OCI-LY7 (cell line): ENCODE measurements at places on chromosomes 12 and 14.

- no peak for DNase-seq
These were observed 8.5 kb upstream of the SCARB1 start for GRCh38 chr12:124872068-124872719.

GRCh38 chr12:80590085-80590484 is 117.3 kb upstream of the MYF6 start:
- DNase-seq = no peak

- DNase-seq = no peak
These were observed 19.0 kb downstream of the PTPN21 start for GRCh38 chr14:88535813-88536212.

GRCh38 chr14:90548455-90548854 is 151.6 kb downstream of the CALM1 start:
- DNase-seq = no peak

DNA sequence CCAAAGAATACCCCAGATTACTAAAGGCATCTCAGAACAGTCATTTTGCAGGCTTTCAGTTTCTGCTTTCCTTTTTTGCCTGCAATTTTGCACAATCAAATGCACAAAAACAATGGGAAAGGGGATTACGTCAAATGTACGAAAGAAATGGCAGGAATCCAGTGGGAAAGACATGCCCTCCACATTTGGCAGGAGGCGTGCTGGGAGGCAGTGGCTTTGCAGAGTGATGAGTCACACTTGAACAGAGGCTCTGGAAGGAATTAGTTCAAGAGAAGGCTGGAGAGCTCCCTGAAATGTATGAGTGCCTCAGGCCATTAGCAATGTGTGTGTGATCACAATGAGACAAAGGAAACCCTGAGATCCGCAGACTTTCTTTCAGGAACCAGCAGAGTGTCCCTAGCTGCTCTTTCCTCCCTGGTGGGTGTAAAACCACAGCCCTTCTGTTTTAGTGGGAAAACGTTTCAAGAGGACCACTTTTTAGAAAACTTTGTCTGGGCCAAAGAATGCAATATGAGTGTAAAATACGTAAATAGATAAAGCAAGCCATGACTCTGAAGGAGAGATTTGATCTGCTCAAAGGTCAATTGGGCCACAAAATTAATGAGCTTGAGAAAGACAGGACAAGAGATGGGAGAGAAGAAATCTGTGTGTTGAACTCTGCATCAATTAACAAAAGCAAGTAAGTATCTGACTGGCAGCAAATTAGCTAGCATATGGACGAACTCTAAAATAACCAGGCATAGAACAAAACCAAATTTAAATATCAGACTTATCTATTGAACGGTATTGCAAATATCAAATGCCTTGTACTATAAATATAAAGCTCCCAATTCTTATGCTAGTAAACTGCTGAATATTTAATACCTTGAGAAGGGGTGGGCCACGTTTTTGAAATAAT is 155.4 kb upstream of the PDE3A start:
- no peak for DNase-seq

- DNase-seq = no peak
These were observed 358.9 kb upstream of the NAV3 start for GRCh38 chr12:77471801-77472200.

- no peak for DNase-seq
These were observed 100.7 kb downstream of the ZFP36L1 start for GRCh38 chr14:68692216-68692615.

GRCh38 chr12:122021193-122021821 is 377 bp upstream of the BCL7A start:
- DNase-seq = peak; percentile 67

- no peak for DNase-seq
These were observed 16.8 kb upstream of the NFYB start for GRCh38 chr12:104154806-104155205.

- no peak for DNase-seq
These were observed 212.9 kb downstream of the PAX9 start for GRCh38 chr14:36874396-36875138.

GRCh38 chr14:101478796-101479410 is 82.4 kb upstream of the DIO3 start:
- no peak for DNase-seq

DNA sequence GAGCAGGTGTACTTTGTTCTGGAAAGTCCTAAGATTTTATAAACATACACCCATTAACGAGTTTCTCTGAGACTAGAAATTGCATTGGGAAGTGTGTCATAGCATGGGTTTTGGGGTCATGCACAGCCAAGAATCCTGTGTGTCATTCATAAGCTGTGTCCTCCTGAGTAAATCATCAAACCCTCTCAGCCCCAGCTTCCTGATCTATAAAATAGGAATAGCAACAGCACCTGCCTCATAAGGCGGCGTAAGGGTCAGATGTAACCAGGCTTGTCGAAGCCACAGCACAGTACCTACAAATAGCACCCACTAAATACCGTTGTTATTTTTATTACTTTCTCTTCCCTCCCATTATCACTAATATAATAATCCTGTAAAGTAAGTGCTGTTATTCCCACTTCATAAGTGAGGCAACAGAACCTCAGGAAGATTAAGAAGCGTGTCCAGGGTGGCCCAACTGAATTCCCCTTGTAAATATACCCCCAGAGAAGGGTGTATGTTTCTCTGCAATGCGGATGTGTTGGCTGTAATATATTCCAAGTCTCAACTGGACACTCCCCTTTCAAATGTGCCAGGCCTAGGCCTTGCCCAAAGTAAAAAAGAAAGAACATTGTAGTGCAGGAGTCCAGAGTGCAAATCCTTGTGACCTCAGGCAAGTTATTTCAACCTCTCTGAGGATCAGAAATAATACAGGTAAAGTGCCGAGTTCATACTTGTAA is 188.3 kb upstream of the BCL2L14 start:
- DNase-seq = no peak

- no peak for DNase-seq
These were observed 723 bp upstream of the NFE2 start for GRCh38 chr12:54301428-54302048.

GRCh38 chr12:29216797-29217575 is 67.9 kb downstream of the FAR2 start:
- no peak for DNase-seq

DNA sequence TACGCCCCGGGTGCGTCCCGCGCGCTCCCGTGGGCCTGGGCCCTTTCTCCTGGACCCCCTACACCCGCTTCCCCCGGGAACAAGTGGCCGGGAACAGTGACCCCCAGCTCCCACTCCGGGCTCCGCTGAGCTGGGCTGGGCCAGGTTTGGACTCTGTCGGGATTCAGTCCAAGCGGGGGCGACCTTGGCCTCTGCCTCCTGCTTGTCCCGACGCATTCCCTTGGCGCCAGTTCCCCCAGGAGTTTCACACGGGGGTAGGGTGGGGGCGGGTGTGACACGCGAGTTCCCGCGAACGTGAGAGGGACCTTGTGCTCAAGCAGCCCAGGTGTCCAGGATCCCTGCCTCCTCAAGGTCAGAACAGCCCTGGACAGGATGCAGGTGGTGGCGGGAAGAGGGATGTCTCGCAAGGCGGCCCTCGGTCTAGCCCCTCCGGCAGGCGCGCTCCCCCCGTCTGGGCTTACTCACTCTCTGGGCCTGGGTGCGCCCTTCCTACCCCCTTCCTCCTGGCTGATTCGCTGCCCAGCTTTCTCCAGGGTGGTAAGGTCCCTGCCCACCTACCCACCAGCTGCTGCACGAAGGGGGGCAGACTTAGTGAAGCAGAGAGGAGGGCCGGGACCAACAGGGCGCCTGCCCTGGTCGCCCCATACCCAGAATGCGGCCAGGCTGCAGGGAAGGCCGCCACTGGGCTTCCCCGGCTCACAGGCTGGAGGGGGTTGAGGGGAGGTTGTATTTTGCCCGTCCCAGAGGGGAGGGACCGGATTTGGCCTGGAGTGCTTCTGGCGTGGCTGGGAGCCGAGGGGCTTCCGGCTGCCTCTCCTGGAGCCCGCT is 862 bp downstream of the CRIP2 start:
- DNase-seq = no peak

- no peak for DNase-seq
These were observed 3.8 kb downstream of the CBLN3 start for GRCh38 chr14:24425704-24426103.

GRCh38 chr14:49193332-49194065 is 392.7 kb downstream of the RPS29 start:
- DNase-seq = no peak

DNA sequence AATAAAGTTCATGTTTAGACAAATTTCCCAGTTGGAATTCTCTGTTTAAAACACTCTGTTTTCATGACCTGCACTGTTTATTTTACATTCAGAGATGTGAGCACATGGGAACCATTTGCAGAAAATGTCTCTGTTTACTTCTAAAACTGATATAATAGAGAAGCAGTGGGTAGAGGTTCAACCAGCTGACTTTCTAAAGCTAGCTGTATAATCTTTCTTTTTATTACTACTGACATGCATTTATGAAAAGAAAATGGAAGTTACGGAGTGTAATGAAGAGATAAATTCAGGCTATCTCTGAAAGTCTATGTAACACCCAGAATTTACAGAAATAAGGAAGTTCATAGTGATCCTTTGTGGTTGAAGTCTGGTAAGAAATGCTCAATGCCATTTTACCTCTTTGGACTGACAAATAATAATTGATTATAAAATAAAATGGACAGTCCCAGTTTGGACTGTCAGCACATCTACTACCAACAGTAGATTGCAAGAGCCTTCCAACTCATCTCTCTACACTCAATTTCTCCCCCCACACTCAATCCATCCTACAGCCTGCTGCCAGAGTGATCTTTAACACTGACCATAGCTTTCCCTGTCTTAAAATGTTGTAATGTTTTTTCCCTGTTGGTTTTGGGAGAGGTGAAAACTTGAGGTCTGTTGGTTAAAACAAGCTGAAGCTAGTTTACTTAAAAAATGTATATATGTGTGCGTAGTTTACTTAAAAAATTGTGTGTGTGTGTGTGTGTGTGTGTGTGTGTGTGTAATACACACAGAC is 137.4 kb downstream of the AEBP2 start:
- DNase-seq = no peak

DNA sequence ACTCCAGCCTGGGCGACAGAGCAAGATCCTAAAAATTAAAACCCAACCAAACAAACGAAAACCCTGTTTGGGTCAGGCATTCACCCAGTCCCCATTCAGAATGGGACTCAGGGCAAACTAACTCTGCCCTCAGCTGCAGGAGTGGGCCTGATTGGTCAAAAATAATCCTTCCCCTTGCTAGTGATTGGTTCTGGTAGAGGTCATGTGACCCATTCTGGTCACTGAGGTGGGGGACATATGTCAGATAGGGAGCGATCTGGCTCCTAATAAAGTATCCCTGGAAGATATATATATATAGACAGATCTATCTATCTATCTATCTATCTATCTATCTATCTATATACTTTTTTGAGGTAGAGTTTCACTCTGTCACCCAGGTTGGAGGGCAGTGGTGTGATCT is 29.5 kb upstream of the MED13L start:
- DNase-seq = no peak

- no peak for DNase-seq
These were observed 201.7 kb downstream of the STXBP6 start for GRCh38 chr14:24848102-24848790.

GRCh38 chr14:81447021-81447764 is 47.1 kb upstream of the STON2 start:
- no peak for DNase-seq

- DNase-seq = no peak
These were observed 9.7 kb downstream of the GLTP start for GRCh38 chr12:109870648-109871047.

- no peak for DNase-seq
These were observed 69.0 kb upstream of the DDX11 start for GRCh38 chr12:31004666-31005065.

GRCh38 chr14:64465831-64466554 is 694 bp downstream of the AKAP5 start:
- DNase-seq = no peak

DNA sequence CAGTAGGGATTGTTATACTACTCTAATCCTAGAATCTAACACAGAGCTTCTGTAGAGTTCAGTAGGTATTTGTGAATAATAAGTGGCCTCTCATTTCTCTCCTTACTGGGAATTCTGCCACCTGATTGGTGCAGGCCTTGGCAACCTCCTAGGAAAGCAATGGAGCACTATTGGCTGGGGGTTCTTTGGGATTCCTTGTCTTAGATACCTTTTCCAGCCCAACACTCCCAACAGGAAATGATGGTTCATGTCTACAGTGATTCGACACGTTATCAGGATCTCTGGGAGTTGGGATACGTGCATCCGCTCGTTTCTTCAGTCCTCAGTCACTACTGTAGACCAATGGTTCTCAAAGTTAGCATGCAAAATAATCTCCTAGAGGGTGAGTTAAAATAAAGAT is 67.4 kb downstream of the ELK3 start:
- no peak for DNase-seq

GRCh38 chr14:48111151-48111550 is 435.7 kb upstream of the MDGA2 start:
- no peak for DNase-seq

GRCh38 chr12:6735448-6736191 is 11.8 kb downstream of the COPS7A start:
- peak; percentile 39 for DNase-seq

GRCh38 chr14:57865066-57865402 is 858 bp downstream of the SLC35F4 start:
- no peak for DNase-seq

- DNase-seq = no peak
These were observed 6.7 kb downstream of the ARHGAP5 start for GRCh38 chr14:32083789-32084188.

DNA sequence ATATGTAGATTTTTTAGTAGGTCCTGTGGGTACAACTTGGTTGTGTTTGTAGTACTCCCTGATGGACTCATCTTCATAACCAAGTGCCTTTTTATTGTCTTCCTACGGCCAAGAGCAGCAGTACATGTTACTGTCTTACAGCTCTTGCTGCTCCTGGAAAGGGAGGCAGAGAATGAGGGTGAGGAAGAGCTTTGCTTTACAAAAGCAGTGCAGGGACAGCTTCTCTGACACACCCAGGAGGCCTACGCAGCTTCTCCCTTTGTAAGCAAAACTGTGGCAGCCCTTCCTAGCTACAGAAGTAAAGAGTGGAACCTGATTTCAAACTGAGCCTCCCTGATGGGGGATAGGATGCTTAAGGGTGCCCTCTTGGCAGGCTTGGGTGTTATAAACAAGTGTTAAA is 18.6 kb downstream of the MYRFL start:
- DNase-seq = no peak

- DNase-seq = no peak
These were observed 498 bp downstream of the SLC39A2 start for GRCh38 chr14:20999591-20999990.

- no peak for DNase-seq
These were observed 105.1 kb downstream of the AEBP2 start for GRCh38 chr12:19544353-19544752.

GRCh38 chr12:106308611-106309010 is 6.1 kb downstream of the TCP11L2 start:
- DNase-seq = no peak

DNA sequence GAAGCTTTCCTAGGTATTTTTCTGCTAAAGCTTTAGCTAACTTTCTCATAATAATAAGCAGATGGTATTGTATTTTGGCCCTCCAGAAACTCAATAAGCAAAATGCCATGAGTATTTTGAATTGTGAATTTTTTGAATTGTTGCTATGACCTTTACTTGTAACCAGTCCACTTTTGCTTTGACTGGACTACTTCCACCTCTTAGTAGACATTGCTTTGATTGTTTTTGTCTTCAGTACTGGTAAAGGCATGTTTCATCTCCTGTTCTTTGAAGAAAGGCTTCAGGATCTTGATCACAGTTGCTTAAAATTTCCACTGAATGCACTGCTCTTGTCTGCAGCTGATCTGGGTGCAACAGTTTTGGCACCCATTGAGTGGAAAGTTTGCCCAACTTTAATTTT is 102.3 kb downstream of the TRMT5 start:
- no peak for DNase-seq
